ENCODE measurements at places on chromosomes 1 and 21.

- no peak for DNase-seq
Measured at GRCh38 chr1:155912056-155912536, 947 bp upstream of the RIT1 start.

DNA sequence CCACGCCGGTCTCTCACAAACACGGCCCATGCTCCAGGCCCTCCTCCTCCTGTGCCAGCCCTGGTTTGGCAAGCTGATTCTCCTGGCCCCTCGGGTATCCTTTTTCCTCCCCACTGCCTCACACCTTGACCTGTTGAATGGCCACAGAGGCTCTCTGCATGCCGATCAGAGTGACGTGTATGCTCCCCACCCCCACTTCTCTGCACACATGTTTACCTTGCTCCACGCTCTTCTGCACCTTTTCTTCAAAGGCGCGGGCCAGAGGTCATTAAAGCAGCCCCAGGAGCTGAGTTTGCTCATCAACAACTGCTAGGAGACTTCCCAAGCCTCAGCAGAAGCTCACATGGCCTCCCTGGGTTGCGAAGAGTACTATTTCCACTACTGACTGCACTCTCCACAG, 139.3 kb upstream of the EDN2 start:
- no peak for DNase-seq

DNA sequence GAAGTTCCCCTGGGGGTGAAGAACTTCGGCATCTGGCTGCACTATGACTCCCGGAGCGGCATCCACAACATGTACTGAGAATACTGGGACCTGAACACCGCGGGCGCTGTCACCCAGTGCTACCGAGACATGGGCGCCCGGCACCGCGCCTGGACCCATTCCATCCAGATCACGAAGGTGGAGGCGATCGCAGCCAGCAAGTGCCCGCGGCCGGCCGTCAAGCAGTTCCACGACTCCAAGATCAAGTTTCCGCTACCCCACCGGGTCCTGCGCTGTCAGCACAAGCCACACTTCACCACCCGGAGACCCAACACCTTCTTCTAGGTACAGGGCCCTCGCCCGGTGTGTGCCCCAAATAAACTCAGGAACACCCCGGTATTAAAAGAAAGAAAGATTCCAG, 22.0 kb upstream of the SLC9A1 start:
- DNase-seq = no peak

DNA sequence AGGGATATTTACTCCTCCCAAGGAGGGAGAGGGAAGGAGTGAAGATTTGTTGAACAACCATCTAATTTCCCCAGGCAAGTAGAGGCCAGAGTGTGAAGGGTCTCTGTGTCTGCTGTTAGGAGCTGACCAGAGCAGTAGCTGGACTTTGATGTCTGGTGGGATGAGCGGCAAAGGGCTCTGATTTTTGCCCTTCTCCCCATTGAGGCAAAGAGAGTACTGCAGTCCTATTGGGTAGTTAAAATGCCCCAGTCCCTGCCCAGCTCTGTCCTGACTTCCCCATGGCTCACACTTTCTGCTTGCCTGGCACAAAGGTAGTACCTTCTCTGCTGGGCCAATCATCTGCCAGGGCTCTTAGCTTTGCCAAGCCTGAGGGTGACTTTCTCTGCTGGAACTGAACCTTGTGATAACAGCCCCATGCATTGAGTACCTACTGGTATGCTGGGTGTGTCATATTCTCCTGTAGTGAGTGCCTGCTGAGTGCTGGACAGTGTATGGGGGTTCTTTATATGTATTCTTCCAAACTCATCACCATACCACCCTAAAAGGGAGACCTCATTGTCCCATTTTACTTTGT, 64.0 kb upstream of the SELENON start:
- DNase-seq = no peak

- no peak for DNase-seq
Measured at GRCh38 chr21:42427809-42428419, 24.2 kb downstream of the UBASH3A start.

DNA sequence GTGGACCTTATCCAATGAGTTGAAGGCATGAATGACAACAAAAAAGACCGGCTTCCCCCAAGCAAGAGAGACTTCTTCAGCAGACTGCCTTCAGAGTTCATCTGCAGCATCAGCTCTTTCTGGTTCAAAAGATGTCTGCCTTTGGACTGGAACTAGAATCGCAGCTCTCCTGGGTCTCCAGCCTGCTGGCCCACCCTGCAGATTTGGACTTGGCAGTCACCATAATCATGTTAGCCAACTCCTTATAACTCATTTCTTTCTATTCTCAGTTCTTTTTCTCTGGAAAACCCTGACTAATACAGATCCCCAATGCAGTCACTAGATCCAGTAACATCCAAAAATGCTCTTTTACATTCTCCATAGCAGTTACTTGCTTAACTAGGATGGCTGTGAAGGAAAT, 89.2 kb upstream of the MARK1 start:
- DNase-seq = no peak

DNA sequence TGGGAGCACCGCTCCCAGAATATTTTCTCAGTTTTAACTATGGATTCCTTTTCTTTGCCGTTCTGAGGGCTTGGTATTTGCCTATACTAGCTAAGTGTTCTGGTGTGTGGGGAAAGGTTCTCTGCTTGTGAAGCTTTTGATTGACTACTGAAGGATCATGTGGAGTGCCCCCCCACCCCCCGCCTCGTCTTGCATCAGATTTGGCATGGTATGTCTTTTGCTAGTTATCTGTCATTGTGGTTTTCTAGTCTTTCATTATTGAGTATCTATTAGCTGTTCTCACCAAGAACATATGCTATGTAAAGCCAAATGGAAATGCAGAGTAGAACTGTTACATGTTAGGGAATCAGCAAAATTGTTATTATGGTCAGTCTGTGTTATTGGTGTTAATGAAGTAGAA, 58.3 kb downstream of the MACF1 start:
- DNase-seq = no peak

DNA sequence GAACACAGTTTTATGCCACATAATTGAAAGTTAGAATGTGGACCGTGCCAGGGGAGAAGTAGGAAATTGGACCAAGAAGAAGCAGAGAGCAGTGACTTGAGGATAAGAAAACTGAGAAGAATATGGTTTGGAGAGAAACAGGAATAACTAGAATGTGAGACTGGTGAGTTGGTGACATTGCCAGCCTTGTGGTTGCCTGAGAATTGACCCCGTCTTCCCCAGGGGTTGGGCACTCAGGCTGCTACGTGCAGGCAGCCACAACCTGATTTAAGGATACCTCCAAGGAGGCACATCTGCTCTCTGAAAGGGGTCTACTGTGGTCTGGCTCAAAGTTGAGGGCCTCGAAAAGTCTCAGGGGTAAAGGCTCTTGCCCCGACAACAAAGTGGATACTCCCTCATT, 112.1 kb upstream of the ARTN start:
- DNase-seq = no peak

DNA sequence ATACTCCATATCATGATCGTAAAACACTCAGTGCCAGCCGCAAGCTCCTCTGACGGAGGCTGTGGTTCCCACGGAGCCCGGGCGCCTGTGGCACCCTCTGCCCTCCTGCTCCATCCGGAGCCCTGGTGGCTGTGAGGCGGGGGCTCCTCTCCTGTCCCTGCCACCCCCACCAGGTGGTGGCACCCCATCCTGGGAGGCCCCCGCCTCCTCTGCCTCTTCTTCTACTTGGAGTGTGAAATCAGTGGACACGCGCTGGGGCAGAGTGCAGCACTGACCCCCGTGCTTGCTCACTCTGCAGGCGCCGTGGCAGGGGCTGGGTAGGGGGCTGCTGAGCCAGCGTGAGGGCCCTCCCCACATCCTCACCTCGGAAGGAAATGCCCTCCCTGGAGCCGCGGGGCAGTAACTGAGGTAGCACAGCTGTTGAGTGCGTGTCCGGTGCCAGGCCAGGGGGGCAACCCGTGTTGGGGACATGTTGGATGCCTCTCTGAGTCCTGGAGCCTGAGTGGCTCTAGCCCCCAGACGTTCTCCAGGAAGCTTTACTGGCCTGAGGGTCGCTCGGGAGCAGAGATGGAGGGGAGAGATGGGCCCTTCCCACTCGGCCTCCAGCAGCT, 58.7 kb upstream of the ABCG1 start:
- DNase-seq = no peak

GRCh38 chr1:193555662-193556441, 369.4 kb upstream of the B3GALT2 start:
- no peak for DNase-seq

DNA sequence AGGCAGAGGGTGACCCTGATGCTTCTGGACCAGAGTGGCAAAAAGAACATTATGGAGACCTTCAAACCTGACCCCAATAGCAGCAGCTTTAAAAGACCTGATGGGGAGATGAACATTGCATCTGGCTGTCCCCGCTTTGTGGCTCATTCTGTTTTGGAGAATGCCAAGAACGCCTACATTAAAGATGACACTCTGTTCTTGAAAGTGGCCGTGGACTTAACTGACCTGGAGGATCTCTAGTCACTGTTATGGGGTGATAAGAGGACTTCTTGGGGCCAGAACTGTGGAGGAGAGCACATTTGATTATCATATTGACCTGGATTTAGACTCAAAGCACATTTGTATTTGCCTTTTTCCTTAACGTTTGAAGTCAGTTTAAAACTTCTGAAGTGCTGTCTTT, 45.8 kb downstream of the TRAF5 start:
- no peak for DNase-seq

- no peak for DNase-seq
Measured at GRCh38 chr1:94741510-94741909, 78.6 kb upstream of the SLC44A3 start.

DNA sequence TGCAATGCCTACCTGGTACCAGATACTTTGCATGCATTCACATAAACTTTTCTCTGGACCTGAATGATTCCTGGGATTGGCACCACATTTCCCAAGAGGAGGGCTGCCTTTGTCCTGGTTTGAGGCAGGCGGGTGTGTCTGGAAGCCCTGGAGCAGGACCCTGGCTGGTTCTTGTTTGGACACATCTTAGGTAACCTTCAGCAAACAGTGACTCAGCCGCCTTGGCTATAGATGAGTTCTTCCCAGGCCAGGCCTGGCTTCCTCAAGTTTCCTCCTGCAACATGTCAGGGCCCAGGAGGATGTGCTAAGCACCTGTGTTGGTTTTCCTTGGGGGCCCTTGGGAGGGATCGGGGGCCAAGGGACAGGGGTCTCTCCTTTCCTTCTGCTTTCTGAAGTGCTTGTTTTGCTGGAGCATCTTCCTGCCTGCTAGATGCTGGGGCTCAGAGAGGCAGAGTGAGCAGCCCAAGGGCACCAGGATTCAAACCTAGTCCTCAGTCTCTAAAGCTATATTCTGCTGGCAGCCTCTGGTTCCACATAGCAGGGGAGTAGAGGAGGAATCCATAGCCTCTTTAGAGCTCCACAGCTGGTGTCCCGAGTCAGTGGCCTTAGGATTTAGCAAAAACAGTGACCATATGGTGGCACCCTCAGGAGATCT, 38.2 kb downstream of the PAX7 start:
- no peak for DNase-seq

DNA sequence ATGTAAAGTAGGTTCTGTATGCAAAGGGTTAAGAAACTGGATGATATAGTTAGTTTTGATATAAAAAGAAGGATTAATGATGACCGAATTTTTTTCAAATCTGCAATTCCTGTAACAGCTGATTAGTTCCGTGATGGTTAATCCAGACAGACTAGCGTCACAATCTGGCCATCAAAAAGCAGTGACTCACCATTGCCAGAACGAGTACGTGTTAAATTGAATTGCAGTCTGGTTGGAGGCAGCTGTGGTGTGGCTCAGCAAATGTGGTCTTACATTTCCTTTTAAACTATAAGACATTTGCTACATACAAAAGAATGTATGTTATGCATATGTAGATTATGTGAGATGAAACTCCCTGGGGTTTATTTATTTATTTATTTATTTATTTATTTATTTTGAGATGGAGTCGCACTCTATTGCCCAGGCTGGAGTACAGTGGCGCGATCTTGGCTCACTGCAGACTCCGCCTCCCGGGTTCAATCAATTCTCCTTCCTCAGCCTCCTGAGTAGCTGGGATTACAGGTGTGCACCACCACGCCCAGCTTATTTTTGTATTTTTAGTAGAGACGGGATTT, 139.8 kb downstream of the RYR2 start:
- no peak for DNase-seq

- DNase-seq = no peak
Measured at GRCh38 chr21:40404396-40404800, 442.6 kb downstream of the DSCAM start.

DNA sequence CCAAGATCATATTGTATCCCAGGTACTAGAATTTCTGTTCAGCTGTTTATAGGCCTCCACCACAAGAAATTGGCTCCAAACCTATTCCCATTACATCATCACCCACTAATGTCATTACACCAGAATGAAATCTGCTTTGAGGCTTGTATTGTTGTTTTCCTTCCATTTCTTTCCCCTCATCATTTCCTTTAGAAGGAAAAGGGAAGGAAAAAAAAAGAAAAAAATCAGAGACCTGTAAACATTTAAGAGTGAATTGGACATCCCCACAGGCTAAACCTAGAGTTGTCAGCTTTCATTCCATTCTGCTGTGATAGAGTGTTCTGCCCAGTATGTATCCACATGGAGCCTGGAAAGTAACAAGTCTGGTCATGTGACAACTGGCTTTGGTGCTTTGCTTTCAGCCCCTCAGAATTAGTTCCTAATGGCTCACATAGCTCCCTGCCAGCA, 44.6 kb downstream of the NFYC start:
- no peak for DNase-seq

DNA sequence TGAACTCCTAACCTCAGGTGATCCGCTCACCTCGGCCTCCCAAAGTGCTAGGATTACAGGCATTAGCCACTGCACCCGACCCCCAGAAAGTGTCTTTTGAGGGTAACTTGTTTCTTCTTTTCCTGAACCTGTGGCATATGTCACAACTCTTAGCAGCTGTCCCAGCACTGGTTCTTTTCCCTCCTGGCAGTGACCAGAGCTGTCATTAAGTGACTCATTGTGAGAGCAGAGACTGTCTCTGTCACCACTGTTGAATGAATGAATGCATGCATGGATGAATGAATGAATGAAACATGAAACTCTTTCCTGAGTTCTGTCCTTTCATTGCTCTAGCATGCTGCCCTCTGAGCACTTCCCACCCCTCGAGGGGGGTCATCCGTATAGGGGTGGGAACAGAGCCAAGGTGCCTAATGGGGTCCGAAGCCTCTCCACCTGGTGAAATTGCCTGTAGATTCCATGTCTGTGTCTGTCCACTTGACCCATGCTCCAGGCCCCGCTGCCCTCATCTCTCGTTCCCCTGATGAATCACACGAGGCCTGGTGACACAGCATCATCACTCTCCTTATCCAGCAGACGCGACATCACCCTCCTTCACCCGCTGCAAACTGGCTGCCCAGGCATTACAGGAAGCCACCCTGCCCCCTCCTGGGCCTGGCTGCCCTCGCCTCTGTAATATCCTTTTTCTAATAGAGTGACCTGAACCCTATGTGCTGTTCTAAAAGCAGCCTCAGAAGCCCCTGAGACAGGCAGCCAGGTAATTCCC, 75.0 kb downstream of the IGSF21 start:
- no peak for DNase-seq

GRCh38 chr1:93155335-93155734, 24.9 kb downstream of the TMED5 start:
- no peak for DNase-seq
